ENCODE measurements at places on chromosomes 6 and 20. TPM values are rescaled to one million over a fixed set of nuclear protein-coding genes. Genes with fewer than 3 reads are reported as not detected.

Gene C20orf141
- not detected for total RNA-seq

Gene LST1
- not detected for total RNA-seq

Gene HM13
- 46.7 TPM for total RNA-seq

DNA sequence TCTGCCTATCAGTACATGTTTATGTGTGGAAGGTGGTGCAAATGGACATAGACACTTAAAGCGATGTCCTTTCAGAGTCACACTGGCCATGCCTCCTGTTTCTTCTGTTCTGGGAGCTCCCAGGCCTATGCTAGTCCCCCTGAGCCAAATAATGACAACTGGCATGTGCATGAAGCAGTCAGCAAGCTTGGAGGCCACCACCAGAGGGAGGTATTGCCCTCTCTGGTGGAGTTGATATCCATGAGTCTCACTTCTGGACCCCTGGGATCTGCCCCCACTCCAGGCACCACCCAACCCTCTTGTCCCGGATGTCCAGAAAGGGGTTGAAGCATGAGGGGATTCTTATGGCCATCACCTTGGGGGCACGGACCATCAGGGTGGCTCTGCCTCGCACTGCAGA is 172.2 kb downstream of the AIG1 start:
- peak; percentile 23 for DNase-seq

DNA sequence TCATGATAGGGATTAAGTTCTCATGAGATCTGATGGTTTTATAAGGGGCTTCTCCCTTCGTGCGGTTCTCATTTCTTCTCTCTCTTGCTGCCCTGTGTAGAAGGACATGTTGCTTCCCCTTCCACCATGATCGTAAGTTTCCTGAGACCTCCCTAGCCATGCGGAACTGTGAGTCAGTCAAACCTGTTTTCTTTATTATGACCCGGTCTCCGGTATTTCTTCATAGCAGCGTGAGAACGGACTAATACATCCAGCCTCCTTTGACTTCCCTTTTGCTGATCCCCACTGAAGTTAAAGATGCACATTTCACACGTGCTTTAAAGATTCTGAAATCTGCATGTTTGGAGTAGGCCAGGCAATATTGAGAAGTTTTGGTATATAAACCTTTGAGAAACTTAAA is 543.1 kb downstream of the PRKN start:
- DNase-seq: no peak

DNA sequence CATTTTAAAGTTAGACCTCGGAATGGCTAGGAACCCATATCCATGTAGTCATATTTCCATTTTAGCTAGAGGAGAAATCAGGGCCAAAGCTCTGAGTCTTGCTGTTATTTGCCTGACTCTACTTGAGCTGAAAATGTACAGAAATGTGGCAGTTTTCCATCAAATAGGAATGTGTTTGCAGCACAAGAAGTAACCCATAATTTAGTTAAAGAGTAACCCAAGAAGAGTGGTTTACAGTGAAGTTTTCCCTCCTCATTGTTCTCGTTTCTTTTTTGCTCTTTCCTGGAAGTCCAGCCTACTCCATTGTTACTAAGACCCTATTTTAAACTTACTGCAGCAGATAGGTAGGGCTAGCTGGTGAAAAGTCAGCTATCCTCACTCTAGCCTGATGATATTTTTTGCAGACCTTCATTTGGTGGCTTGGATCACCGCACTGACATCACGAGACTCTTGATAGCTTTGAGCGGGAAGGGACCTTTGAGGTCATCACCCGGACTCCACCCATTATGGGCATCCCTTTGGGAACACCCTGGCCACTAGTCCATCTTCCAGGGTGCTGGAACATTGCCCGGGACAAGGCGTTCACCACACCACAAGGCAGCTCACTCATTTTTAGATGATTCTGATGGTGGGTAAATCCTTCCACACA is 28.0 kb upstream of the ADGRF5 start:
- no peak for DNase-seq

All from IMR-90 (cell line).